Activated CD4-positive, alpha-beta T cell treated with anti-CD3 and anti-CD28 coated beads, Interleukin-2, amount 50 U/mL, for 16 hours (primary cell): ENCODE measurements at places on chromosomes 3 and 15.

- DNase-seq, result no peak
Measured at GRCh38 chr3:54630101-54630623, 297.7 kb downstream of the LRTM1 start.

- no peak for DNase-seq
Measured at GRCh38 chr3:27125821-27126501, 243.2 kb downstream of the NEK10 start.

GRCh38 chr15:39453620-39454019 is 127.3 kb upstream of the THBS1 start:
- peak; percentile 59 for DNase-seq

DNA sequence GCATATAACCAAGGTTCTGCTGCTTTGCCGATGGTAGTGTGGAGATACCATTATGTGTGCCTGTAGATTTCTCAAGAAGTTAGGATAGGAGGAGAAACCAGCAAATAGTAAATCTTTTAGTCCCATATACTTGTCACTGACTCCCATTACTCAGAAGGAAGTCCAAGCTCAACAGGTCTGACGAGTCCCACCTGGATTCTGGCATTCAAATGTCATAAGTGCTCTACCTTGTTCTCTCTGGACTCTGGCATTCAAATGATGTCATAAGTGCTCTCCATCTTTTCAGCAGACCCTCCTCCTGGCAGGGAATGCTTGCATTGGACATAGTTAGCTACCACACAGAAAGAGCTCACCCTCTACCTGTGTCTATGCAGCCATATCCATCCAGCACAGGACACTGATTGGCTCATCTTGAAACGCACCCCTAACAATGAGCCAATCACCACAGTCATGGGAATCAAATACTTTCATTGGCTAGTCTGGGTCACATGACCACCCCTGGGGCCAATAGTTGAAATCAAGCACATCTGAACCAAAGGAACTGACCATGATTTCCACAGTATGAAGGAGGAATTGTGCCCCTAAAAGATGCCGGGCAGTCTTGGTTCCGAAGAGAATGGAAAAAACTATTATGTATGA is 205.0 kb upstream of the ADAMTS9 start:
- DNase-seq, result no peak

GRCh38 chr3:37963635-37964034 is 27.0 kb upstream of the VILL start:
- DNase-seq, result no peak

DNA sequence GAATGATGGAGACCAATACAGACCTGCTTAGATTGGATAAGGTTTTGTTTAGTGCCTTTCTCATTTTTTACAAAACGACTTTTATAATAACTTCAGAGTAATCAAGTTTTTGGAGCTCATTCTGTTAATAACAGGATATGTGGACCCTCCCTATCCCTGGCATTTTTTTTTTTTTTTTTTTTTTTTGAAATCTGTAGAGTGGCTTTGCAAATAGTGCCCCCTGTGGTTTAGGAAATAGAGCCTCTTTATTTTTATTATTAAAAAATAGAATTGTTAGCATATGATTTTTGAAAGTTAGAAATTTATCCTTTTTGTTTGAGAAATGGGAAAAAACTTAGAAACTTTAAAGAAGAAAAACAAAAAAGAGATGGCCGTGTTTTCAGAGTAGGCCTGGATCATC is 11.4 kb downstream of the SKIL start:
- no peak for DNase-seq

DNA sequence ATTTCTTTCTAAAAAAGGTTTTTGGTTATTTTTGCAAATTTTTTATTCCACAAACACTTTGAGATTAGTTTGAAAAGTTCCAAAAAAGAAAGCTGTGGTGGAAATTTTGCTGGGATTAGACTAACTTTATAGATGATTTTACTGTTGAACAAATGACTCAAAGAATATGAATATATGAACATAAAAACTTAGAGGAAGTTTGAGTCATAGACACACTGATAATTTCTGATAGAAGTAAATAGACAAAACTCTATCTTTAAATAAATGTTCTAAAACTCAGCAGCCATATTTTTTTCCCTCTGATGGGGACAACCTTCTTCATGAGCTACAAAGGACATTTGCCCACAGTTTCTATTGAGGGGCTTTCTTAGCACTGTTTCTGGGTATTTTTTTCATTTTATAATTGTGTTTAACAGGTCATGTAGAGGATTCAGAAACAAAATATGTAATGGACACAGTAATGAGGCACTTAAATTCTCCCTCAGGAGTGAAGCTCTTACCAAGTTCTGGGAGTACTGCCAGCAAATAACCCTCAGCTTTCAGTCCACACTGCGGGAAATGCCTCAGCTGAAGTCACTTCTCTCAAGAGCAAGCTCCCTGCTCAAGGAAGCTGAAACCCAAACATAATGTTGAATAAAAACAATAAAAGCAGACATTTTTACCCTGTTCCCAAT is 157.6 kb downstream of the NFKBIZ start:
- no peak for DNase-seq

- no peak for DNase-seq
Measured at GRCh38 chr15:82854554-82854953, 45.1 kb downstream of the WHAMM start.

GRCh38 chr3:154228561-154229216 is 95.6 kb downstream of the DHX36 start:
- no peak for DNase-seq

DNA sequence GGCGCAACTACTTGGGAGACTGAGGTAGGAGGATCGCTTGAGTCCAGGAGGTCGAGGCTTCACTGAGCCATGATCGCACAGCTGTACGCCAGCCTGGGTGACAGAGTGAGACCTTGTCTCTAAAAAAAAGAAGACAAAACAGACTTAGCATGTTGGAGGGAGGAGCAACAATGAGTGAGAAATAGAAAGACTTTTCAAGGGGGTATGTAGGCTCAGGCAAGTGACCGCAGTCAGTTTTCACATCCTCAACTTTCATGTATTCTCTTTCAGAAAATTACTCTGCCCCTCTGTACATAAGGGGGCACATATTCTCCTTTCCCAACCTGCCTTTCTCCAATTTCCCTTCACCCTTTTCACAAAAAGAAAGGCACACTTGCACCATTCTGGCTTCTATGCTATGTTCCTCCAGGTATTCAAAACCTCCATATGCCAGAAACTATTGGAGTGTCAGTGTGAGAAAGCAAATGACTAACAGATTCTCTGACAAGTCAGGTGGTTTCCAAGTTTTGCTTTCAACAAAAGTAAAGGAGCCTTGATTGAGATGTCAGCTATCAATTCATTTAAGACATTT is 7.6 kb downstream of the NSUN3 start:
- no peak for DNase-seq

DNA sequence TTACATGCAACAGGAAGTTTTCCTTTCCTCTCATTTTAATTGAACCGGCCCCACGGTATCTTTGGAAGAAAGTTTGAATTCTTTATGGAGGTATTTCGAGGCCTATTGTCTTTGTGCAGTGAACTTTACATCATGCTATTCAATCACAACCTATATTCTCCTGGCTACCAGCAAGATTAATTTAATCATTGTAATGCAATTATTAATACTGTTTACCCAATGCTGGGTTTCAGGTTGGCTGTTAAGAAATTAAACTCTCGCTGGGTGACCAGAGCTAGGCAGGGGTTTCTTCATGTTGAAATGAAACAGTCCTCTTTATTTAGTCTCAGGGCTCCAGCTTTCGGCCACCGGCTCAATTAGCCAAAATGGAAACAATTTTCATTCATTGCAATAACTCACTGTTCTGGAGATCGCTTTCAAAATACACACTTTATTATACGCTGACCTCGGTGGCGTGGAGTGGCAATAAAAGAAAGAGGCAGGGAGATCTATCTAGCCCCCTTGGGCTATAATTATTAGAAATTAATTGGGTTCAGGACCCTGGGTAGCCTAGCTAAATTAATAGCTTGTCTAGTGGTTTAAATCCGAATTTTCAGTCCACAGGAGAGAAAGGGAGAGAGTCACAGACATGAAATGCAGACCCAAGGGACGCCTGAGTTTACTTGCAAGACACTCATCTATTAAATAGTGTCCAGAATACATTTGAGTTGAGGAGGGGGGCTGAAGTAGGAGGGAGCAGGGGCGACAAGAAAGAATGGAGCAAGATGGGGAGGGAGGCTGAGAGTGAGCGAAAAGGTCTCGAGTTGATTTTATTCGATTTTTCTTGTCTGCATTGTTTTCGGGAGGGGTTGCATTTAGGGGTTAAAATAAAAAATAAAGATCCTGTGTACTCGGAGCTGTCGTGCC is 3.9 kb upstream of the MECOM start:
- no peak for DNase-seq

GRCh38 chr15:80509800-80510199 is 105.6 kb downstream of the ARNT2 start:
- DNase-seq, result peak; percentile 31

DNA sequence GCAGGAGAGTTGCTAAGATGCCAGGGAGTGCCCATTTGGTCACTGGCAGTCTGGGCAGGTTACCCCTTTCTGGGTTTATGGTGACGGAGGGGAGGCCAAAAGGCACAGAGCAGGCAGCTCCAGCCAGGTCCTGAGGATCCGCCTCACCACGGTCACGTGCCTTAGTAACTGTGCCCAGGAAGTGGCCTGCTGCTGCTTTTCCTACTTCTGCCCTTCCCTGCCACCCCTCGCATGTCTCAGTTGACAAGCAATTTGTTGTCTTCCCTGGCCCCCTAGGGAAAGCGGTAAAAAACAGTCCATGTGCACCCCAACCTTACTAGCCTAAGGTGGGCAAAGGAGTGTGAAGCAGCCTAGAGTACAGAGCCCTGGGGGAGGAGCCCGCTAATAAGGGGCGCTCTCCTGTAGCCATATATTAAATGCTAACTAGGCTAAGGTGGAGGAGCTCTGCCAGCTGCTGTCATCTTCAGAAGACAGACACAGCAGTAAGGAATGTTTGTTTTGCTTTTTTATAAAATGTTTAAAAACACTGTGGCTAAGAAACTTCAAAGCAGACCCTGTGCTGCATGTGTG is 9.1 kb upstream of the LIPH start:
- DNase-seq, result no peak

GRCh38 chr3:64594134-64594533 is 93.7 kb downstream of the ADAMTS9 start:
- DNase-seq, result no peak

GRCh38 chr3:1404270-1404962 is 311.6 kb downstream of the CNTN6 start:
- DNase-seq, result no peak

DNA sequence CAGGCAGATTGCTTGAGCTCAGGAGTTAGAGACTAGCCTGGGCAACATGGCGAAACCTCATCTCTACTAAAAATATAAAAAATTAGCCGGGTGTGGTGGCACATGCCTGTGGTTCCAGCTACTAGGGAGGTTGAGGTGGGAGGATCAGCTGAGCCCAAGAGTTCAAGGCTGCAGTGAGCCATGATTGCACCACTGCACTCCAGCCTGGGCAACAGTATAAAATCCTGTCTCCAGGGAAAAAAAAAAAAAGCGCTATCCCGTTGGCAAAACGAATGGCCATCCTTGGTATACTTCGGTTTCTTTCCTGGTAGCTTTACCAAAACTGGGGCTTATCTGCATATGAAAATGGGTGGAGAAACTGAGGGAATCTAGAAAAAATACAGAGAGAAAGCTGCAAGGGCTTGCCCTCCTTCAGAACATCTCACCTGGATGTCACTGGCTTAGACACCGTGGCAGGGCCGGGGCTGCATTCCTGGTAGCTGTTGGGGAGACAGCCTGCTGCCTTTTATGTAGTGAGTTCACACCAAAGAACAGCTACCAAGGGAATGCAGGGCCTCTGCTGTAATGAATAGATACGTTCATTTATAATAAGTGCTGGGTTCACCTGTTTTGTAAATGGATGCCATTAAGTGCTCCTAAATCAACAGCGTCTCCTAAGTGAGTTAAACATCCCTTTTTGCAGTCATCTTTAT is 96.0 kb downstream of the IQSEC1 start:
- DNase-seq, result no peak

- DNase-seq, result no peak
Measured at GRCh38 chr15:73745073-73745472, 8.1 kb downstream of the INSYN1 start.

DNA sequence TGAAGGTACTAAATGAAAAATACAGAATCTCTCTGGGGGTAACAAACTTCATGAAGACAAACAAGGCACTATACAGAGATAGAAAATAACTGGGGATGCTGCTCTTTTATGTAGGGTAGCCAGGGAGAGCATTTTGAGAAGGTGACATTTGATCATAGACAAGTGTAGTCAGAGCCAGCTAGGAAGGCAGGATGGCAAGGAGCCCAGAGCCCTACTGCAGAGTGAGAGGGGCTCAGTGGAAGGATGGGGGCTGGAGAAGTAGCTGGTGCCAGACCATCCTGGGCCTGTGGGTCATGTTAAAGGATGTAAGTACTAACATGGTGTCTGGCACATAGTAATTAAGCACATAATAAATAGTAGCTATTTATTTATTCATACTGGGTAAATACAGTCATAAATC is 133.6 kb downstream of the MEIS2 start:
- DNase-seq, result no peak

DNA sequence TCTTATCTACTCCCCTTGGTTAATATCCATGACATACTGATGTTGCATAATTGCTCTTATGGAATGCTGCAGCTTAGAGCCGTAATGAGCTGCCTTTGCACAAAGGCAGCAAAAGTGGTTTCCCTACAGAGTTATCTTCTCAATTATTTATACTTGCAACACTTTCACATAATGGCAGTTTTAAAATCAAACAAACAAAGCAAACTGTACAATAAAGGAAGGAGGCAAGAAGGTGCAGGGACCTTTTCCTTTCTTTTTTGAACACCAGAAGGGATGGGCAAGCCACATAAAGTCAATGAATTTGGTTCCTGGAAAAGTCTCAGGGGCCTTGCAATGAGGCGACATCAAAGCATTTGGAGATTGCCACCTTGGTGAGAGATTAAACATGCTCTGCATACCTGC is 188.0 kb downstream of the MEIS2 start:
- DNase-seq, result no peak

GRCh38 chr3:11509173-11510000 is 134.3 kb downstream of the VGLL4 start:
- DNase-seq, result no peak

GRCh38 chr3:131591394-131592014 is 88.7 kb upstream of the MRPL3 start:
- DNase-seq, result no peak
